ENCODE measurements at places on chromosomes 7 and 10. TPM values are rescaled to one million over a fixed set of nuclear protein-coding genes. Genes with fewer than 3 reads are reported as not detected.

The CREB3L2 gene
- total RNA-seq = 4.1 TPM

The UCN3 gene
- total RNA-seq = 0.60 TPM

The CYP2E1 gene
- not detected for total RNA-seq

The BCAP29 gene
- 13.9 TPM for total RNA-seq

The ST7 gene
- 19.4 TPM for total RNA-seq

The KCNH2 gene
- 2.8 TPM for total RNA-seq

The PRKCQ gene
- 0.03 TPM for total RNA-seq

The MRPL32 gene
- 65.4 TPM for total RNA-seq

The GOLGA7B gene
- total RNA-seq = 1.1 TPM

The INTS15 gene
- 29.5 TPM for total RNA-seq

The HOXA1 gene
- total RNA-seq = 2.0 TPM

The INHBA gene
- not detected for total RNA-seq

The IFIT1B gene
- not detected for total RNA-seq

The SH2D4B gene
- total RNA-seq = not detected

The ACBD7 gene
- 7.4 TPM for total RNA-seq

The SPDYE6 gene
- total RNA-seq = not detected

The CRHR2 gene
- not detected for total RNA-seq

The ADIRF gene
- total RNA-seq = 3.1 TPM

The BAMBI gene
- total RNA-seq = 0.68 TPM

The GIMAP2 gene
- not detected for total RNA-seq

The RHOBTB1 gene
- total RNA-seq = 1.4 TPM

The NUTM2A gene
- not detected for total RNA-seq

The SLC18A3 gene
- not detected for total RNA-seq

The PRF1 gene
- not detected for total RNA-seq

The OR2A12 gene
- not detected for total RNA-seq

The ACSM6 gene
- not detected for total RNA-seq

The GPR85 gene
- not detected for total RNA-seq

The SLC12A9 gene
- 68.7 TPM for total RNA-seq

The GNGT1 gene
- not detected for total RNA-seq

The EGFR gene
- 28.1 TPM for total RNA-seq
